ENCODE measurements at places on chromosomes 11 and 22. TPM values are rescaled to one million over a fixed set of nuclear protein-coding genes. Genes with fewer than 3 reads are reported as not detected.

The NAALAD2 gene
- total RNA-seq, result 1.8 TPM

DNA sequence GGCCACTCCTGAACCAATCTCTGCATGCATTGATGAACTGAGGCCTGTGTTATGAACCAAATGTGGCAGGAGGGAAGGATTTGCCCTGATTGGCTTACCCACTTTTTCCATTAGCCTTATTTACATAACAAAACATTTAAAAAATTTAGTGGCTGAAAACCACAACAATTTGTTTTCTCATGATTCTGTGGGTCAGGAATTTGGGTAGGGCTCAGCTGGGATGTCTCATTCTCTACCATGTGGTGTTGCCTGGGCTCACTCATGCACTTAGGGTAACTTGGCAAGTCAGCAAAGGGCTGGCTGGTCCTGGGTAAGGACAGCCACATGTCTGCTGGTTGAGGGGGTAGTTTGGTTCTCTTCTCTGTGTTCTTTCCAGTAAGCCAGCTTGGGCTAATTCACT is 35.1 kb upstream of the CYP2R1 start:
- no peak for DNase-seq

GRCh38 chr11:35483131-35483820 is 42.1 kb downstream of the PAMR1 start:
- no peak for DNase-seq

- no peak for DNase-seq
Measured at GRCh38 chr11:110447897-110448745, 18.4 kb downstream of the FDX1 start.

GRCh38 chr11:83694191-83694910 is 408.2 kb upstream of the CCDC90B start:
- DNase-seq, result no peak

The C11orf42 gene
- not detected for total RNA-seq

DNA sequence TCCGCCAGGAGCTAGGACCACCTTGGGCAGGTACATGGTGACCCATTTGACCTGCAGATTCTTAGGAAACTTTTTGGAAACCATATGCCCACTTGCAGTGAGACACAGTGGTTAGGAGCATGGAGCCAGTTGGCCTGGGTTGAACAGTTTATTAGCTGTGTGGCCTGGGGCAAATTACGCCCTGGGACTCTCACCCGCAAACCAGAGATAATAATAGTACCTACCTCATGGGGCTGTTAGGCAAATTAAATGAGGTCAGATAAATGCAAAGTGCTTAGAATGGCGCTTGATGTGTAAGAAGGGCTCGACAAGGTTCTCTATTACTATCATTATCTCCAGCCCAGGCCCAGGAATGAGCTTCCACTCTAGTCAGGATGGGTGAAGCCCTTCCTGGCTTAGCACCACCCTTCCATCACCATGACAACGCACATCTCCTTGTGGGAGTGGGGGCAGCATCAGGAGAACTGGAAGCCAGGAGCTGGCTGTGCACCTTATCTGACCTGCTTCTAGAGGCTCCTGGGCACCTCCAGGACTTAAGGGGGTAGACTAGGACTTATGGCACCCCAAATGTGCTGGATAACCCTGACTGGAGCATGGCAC is 5.1 kb downstream of the SYT12 start:
- no peak for DNase-seq

The SCGB1C1 gene
- total RNA-seq, result not detected

DNA sequence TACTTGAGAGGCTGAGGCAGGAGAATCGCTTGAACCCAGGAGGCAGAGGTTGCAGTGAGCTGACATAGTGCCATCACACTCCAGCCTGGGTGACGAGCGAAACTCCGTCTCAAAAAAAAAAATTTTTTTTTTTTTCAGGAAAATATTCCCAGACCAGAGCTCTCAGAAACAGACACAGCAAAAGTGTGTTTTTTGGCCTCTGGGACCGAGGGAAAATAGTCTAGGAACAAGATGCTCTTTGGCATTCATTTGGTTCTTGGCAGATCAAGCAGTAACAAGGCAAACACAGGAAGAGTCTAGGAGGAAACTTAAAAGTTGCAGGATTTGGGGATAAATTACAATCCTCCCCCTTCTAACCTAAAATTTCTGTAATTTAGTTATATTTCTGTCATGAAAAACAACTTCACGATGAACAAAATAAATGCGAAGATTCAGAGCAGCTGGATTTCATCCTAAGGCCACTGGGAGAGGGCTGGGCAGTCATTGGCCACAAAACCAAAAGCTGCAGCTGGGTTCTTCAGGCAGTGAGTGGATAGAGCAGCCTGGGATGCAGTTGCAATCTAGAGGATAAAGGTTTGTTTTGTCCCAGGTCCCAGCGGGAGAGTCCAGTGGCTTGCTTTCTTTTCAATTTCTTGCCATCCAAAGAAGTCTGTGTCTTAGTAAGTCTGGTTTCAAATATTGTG is 19.7 kb downstream of the ATG16L2 start:
- no peak for DNase-seq

DNA sequence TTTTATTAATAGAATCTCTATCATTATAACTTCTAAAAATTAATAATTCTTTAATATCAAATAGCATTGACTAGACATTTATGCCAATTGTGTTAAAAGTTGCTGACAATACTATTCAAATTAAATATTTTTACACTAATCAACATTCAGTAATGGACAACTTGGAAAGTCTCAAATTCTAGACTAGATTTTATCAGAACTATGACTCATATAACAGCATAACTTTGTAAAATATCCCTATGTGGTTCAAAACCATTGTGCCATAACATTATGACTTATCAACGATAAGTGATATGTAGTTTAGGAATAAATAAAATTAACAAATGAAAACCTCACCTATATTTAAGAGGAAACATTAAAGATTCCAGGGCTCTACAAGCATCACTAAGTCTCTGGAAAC is 291.8 kb downstream of the SBF2 start:
- no peak for DNase-seq

- DNase-seq, result no peak
Measured at GRCh38 chr11:129733384-129733783, 82.3 kb upstream of the TMEM45B start.

The CYP2R1 gene
- 6.2 TPM for total RNA-seq

DNA sequence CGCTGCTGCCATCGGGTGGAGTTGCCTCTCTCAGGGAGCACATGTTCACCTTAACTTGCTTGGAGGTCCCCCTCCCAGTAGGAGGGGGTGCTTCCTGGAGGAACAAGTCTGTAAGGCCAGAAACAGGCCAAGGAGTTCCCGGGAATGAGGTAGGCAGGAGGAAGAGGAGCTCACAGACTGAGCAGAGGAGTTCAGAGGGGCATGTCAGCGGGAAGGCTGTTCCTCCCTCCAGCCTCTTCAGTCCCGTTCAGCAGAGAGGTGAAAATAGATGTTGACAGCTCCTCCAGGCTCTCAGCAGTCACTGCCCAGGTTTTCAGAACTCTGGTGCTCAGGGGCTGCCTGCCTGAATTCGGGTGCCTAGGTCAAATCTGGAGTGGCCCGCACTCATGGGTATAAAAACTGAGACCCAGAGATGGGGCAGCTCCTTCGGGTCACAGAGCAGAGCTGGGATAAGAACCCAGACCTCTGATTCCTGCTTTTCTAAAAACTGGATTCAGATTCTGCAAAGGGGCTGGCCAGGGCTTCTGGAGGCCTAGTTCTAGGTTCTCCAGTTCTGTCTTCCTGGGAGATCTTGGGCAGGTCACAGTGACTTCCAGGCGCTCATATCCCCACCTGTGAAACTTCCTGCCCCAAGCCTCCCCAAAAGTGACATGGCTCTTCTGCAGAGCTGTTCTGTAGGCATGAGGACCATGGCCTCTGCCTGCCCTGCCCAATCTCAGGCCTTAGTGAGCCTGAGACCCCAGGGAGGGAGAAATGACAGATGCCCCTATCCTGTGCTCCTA is 18.3 kb downstream of the ATG16L2 start:
- no peak for DNase-seq

GRCh38 chr11:122094836-122095235 is 21.2 kb downstream of the BLID start:
- no peak for DNase-seq

DNA sequence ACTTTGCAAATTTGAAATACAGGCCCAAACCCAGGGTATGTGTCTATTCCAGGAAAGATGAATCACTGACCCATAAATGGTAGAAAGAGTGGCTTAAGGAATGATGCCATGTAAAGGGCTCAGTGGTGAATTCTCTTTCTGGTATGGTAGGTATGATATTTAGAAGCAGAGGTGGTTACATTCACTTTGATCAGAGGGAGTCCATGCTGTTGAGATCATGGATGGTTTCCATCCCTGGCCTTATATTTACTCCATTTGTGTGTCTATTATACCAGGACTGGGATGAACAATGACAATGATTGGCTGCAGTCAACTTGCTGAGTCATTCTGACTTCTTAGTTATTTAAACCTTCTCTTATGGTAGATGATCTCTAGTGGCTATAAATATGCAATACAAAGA is 419.8 kb upstream of the LRRC4C start:
- DNase-seq, result no peak

The CAPN5 gene
- 2.5 TPM for total RNA-seq

The MPPED2 gene
- total RNA-seq, result 12.3 TPM

The BDNF gene
- total RNA-seq, result 2.4 TPM

The PHLDA2 gene
- 0.99 TPM for total RNA-seq

The HMOX1 gene
- 3.8 TPM for total RNA-seq

The BCO2 gene
- 137 TPM for total RNA-seq

DNA sequence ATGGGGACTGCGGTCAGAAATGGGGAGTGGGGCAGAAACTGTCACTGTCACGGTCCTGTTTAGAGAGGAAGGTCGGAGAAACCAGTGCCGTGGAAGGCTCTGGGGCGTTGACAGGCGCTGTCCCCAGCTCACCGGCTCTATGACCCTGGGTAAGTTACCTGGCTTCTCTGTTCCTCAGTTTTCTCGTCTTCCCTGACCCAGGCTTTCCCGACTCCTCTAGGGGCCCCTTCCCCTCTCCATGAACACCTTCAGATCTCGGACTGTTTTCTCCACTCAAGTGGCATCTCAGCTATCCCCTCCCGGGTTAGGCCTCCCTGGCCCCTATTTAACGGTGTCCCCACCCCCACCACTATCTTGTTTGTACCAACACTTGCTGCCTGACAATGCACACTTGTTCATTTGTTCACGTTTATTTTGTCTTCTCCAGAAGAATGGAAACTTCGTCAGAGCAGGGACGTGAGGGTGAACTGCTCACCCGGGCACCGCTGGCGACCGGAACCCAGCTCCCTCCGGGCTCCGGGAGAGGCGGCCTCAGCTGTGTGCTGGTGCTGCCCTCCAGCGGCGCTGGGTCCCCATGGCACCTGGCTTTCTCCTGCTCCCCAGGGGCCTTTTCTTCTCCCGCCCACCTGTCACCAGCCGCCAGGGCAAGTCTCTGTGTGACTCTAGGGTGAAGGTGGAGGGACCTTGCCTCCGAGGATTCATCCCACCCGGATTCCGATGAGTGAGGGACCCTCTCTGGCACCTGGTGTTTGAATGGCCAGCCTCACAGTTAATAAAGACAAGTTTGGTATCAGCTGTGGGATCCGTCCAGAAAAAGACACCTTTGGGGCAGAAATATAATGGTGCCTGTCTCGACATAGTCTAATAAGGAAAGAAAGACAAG is 33.1 kb upstream of the SLC35C1 start:
- peak; percentile 92 for DNase-seq

GRCh38 chr11:20874358-20874757 is 205.0 kb downstream of the NELL1 start:
- DNase-seq, result no peak

The APOBEC3C gene
- total RNA-seq, result 31.1 TPM

DNA sequence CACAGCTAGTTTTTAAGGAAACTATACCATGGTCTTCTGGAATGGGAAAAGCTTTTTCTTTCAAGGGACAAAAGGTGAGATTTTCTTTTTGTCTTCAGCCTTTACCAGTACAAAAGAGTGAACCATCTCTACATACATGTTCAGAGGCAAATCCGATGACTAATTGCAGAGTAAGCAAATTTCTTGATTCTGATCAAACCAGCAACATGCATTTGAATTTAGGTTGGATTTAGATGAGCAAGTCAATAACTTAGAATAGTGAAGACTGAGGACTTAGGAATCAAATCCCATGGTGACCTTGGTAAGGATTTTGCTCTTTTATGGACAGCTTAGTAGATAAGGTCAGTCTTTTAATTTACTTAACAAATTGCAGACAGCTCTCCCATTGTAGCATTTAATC is 65.9 kb upstream of the BLID start:
- no peak for DNase-seq
